ENCODE measurements at places on chromosomes 4 and X. TPM values are rescaled to one million over a fixed set of nuclear protein-coding genes. Genes with fewer than 3 reads are reported as not detected.

DNA sequence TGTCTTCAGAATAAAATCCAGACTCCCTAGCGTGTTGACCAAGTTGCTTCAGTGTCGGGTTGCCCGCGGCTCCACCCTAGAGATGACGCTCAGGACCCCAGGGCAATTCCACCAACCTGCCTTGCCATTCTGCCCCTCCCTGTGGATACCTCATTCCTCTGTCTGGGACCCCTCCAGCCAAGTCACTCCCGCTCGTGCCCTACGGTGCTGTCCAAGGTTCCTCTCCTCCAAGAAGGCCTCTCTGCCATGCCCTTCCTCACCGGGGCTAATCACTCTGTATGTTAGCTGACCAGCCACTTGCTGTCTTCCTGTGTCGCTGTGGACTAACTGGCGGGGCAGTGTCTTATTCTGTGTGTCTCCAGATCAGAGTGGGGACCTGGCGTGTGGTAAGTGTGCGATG is 46.6 kb downstream of the TENM3 start:
- no peak overlapping the region for H3K4me3 ChIP-seq
- no peak overlapping the region for H3K27ac ChIP-seq
- no peaks in the 10 kb centered on the region for H3K36me3 ChIP-seq
- H3K27me3 ChIP-seq, result no peaks in the 10 kb centered on the region
- H3K4me1 ChIP-seq, result no peaks in the 10 kb centered on the region

DNA sequence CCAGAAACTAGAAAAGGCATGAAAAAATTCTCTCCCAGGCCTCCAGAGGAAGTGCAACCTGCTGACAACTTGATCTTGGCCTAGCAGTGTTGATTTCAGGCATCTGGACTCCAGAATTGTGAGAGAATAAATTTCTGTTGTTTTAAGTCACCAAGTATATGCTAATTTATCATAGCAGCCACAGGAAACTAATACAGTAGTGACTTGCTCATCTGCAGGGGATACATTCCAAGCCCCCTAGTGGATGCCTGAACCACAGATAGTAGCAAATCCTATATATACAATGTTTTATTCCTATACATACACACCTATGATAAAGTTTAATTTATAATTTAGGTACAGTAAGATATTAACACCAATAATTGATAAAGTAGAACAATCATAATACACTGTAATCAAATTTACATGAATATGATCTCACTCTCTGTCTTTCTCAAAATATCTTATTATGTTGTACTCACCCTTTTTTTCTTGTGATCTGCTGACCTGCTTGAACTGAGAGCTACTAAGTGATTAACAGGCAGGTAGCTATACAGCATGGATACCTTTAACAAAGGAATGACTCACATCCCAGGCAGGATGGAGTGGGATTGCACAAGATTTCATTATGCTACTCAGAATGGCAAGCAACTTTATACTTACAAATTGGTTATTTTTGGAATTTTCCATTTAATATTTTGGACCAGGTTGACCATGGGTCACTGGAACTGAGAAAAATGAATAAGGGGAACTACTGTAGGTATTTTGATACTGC is 501.1 kb downstream of the KCNIP4 start:
- no peaks in the 10 kb centered on the region for H3K36me3 ChIP-seq
- no peak for DNase-seq
- no peaks in the 10 kb centered on the region for H3K27me3 ChIP-seq
- H3K4me3 ChIP-seq, result no peak overlapping the region
- no peak overlapping the region for H3K27ac ChIP-seq

DNA sequence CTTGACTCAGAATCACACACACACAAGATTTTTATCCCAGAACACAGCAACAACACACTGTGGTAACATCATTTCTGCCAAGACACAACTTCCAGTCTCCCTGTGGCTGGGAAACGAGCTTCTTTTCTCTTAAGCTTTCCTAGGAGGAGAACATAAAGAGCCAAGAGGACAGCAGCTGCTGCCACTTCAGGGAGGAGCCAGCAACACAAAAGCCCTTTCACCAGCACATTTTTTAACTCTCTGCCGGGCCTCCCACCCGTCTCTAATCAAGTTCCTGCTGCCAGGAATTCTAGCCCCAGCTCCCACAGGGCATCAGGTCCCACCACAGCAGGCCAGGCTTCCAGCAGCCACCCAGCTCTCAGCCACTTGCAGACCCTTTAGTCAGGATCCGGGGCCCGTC is 22.4 kb downstream of the FAT1 start:
- H3K27ac ChIP-seq, result no peak overlapping the region
- no peak overlapping the region for H3K4me3 ChIP-seq
- DNase-seq, result no peak
- peaks cover 3% of the 10 kb centered on the region for H3K36me3 ChIP-seq
- no peaks in the 10 kb centered on the region for H3K4me1 ChIP-seq

DNA sequence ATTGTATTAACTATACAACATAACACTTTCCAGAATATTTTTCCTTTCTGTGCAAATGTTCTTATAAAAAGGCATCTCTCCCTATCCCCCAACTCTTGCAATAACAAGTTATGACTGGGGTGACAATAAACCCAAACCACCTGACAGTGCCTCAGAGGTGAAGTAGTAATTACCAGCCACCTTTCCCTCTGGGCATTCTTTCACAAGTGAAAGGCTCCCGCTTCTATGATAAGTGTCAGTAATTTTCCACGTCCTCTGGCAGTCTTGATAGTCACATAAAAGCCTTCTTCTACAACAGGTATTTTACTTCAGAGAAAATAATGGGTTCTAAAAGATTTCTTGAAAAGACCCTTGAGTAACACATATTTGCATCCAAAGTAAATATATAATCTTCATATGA is 82.7 kb downstream of the MANBA start:
- H3K36me3 ChIP-seq, result no peaks in the 10 kb centered on the region
- H3K4me1 ChIP-seq, result no peaks in the 10 kb centered on the region
- H3K4me3 ChIP-seq, result no peak overlapping the region

- no peaks in the 10 kb centered on the region for H3K27me3 ChIP-seq
- H3K4me3 ChIP-seq, result no peak overlapping the region
- H3K36me3 ChIP-seq, result no peaks in the 10 kb centered on the region
- no peak overlapping the region for H3K27ac ChIP-seq
- no peak for DNase-seq
Measured at GRCh38 chrX:10190367-10190766, 33.6 kb downstream of the CLCN4 start.

- no peaks in the 10 kb centered on the region for H3K27me3 ChIP-seq
- no peak for DNase-seq
- no peak overlapping the region for H3K4me3 ChIP-seq
- no peak overlapping the region for H3K27ac ChIP-seq
- H3K36me3 ChIP-seq, result no peaks in the 10 kb centered on the region
Measured at GRCh38 chr4:113638562-113638832, 123.0 kb downstream of the CAMK2D start.

- H3K36me3 ChIP-seq, result no peaks in the 10 kb centered on the region
- DNase-seq, result no peak
- H3K27me3 ChIP-seq, result no peaks in the 10 kb centered on the region
- H3K27ac ChIP-seq, result no peak overlapping the region
- no peaks in the 10 kb centered on the region for H3K4me1 ChIP-seq
Measured at GRCh38 chr4:86006057-86006456, 353.8 kb downstream of the MAPK10 start.

- H3K4me3 ChIP-seq, result no peak overlapping the region
- no peaks in the 10 kb centered on the region for H3K4me1 ChIP-seq
- DNase-seq, result no peak
- no peak overlapping the region for H3K27ac ChIP-seq
Measured at GRCh38 chr4:138909587-138909986, 106.0 kb upstream of the NOCT start.

DNA sequence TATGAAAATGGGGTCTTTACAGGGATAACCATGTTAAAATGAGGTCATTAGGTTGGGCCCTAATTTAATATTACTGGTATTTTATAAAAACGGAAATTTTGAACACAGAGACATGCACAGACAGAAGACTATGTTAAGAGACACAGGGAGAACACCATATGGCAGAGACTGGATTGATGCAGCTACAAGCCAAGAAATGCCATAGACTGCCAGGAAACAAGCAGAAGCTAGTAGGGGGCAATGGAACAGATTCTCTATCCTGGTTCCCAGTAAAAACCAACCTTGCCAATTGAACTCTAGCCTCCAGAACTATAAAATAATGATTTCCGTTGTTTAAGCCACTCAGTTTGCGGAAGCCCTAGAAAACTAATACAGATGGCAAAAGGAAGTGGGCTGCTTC is 6.6 kb upstream of the GUF1 start:
- DNase-seq, result no peak
- no peak overlapping the region for H3K4me3 ChIP-seq
- H3K36me3 ChIP-seq, result no peaks in the 10 kb centered on the region

DNA sequence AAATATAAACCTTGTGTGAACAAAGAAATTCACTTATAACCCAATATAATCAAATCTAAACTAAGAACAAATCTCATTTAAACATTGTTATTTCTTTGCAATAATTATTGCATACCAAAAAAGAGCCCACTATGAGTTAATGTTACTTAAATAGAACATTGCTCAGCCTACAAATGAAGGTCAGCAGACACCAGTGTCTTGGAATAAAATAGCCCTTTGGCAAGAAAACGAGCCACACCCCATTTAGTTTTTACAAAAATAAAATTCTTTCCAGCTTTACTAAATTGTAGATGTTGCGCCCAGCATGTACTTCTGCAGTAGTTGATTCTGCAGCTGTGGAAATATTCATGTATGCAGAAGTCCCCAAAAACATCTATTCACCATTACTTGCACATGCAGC is 12.2 kb downstream of the PLS3 start:
- H3K27me3 ChIP-seq, result no peaks in the 10 kb centered on the region
- peaks cover 2% of the 10 kb centered on the region for H3K36me3 ChIP-seq
- H3K4me1 ChIP-seq, result no peaks in the 10 kb centered on the region
- no peak overlapping the region for H3K4me3 ChIP-seq
- DNase-seq, result no peak
- H3K27ac ChIP-seq, result no peak overlapping the region

GRCh38 chr4:85423431-85423830 is 51.5 kb upstream of the ARHGAP24 start:
- no peak for DNase-seq

- H3K27ac ChIP-seq, result no peak overlapping the region
- no peaks in the 10 kb centered on the region for H3K4me1 ChIP-seq
- DNase-seq, result no peak
- peak overlapping the region; percentile 42 for H3K4me3 ChIP-seq
- peaks cover 7% of the 10 kb centered on the region for H3K27me3 ChIP-seq
Measured at GRCh38 chr4:61201961-61202637, 2.0 kb downstream of the ADGRL3 start.

DNA sequence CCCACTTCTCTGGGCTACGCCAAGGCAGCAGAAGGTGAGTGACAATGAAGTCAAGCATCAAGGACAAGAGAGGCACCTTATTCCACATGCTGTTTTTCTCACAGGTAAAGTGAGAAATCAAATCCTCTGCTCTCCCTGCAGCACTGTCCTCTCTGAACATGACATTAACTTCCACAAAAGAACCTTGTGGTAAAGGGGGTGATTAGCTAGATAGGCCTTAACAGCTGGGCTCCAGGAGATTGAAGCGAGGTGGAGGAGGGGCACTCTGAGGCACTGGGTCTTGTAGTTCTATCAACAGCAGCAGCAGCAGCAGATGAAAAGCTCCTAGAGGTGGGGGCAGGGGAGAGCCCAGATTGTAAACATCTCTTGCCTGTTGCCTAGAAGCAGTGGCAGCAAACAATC is 96.8 kb upstream of the CXXC4 start:
- H3K27ac ChIP-seq, result no peak overlapping the region
- no peaks in the 10 kb centered on the region for H3K36me3 ChIP-seq

GRCh38 chr4:181140037-181140603 is 1103.1 kb upstream of the TENM3 start:
- no peak for DNase-seq
- H3K4me3 ChIP-seq, result no peak overlapping the region
- no peaks in the 10 kb centered on the region for H3K27me3 ChIP-seq
- no peak overlapping the region for H3K27ac ChIP-seq

- no peak overlapping the region for H3K27ac ChIP-seq
- no peak overlapping the region for H3K4me3 ChIP-seq
- H3K36me3 ChIP-seq, result no peaks in the 10 kb centered on the region
Measured at GRCh38 chrX:100720301-100720700, 11.6 kb downstream of the SYTL4 start.

DNA sequence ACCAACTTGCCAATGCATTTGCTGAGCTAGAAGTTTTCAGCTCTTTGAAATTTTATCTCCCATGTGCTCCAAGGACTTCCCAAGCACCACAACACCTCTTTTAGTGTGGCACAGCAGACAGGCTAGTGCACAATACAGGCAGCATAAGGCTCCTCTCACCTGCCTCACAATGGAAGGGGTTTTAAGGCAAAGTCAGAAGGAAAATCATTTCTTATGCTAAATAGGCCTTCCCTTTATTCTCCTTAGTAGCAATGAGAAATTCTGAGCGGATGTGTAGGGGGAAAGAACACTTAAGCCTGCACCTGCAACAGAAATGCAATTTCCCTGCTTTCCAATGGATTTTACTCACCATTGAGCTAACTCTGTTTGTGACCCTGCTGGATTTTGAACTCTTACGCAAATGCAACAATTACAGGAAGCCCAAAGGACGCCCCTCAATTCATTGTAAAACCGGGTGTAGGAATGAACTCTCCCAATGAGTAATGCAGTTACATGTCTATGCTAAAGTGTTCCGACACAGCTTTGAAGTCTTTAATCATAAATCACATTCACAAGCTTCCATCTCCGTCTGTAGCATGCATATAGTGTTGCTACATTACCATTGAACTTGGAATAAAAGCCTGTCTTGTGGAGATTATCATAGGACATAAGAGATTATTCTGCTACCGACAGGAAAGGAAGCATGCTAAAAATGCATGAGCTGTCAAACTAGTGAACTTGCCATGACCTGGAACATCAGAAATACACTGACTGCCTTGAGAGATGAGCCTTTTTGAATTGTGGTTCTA is 1084.9 kb downstream of the RPA4 start:
- no peaks in the 10 kb centered on the region for H3K27me3 ChIP-seq
- H3K4me1 ChIP-seq, result no peaks in the 10 kb centered on the region
- no peak for DNase-seq

The CENPVL1 gene
- total RNA-seq, result not detected

The SPATA18 gene
- 2.3 TPM for total RNA-seq

The GASK1B gene
- total RNA-seq, result 2.7 TPM

The HTN1 gene
- not detected for total RNA-seq

The MAGEA4 gene
- total RNA-seq, result not detected

The LRCH2 gene
- 0.09 TPM for total RNA-seq

The AMTN gene
- not detected for total RNA-seq

The NXT2 gene
- total RNA-seq, result 6.5 TPM

The MAGEA2 gene
- total RNA-seq, result not detected

The KLF3 gene
- total RNA-seq, result 29.3 TPM

Data from right lobe of liver (tissue), 6 donors.